ENCODE measurements at places on chromosomes 2 and 18.

DNA sequence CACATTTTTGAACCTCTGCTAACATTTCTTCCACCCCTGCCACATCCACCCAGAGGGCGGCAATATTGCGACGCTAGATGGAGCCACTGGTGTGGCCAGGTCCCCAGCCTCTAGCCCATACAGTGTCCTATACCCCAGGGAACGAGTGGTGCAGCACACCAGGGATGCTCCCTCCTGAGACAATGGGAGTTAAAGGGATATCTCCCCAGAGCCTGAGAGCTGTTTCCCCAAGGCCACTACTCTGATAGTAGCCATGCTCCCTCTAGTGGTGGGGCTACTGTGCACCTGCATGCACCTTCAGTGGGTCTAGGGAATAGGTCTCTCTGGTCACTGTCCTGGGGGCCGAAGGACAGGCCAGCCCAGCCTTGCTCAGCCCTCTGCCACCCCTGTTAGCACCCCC lies 336.4 kb upstream of the FSHR start:
- no peak for DNase-seq

GRCh38 chr18:61569176-61569892 lies 236.1 kb downstream of the CDH20 start:
- DNase-seq: peak; percentile 72

DNA sequence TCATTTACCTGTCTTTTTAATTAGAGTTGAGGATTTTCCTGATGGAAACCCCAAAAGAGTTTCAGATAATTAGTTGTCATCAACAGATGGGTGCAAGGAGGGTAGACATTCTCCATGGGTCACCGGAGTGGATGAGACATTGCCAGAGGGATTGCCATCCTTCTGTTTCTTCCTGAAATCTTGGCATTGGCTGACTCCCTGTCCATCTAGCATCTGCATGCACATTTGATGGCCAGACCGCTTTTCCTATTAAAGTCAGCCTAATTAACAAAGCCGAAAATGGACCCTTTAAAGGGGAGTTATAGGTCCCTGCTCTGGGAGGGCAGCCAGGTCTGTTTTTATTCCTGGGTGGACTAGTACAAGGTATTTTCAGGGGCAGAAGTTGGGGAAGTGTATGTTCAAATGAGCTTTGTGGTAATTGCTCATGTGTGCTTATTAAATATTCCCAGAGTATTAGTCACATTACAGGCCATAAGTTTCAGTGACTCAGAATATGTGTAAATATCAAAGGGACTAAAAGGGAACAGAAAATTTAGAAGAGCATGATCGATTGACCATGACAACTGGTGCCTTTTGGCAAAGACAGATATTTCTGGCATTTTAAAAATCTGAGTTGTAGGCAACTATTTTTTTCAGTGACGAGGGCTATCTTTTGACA lies 209.8 kb downstream of the PHLPP1 start:
- no peak for DNase-seq

DNA sequence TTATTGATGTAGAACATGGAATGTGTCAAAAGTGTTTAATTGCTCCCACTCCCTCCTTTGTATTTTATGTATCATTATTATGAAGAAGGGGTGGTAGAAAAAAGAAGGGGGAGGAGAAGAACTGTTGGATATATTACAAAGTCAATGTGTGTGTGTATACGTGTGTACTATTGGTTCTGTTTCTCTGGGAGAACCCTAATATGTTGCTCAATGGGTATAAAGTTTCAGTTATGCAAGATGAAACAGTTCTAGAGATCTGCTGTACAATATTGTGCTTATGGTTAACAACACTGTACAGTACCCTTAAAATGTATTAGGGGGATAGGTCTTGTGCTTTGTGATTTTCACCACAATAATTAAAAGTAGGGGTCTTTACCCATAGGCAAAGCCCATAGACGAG lies 58.1 kb upstream of the ZC3H15 start:
- DNase-seq: no peak

GRCh38 chr2:241358470-241358869 lies 2.4 kb downstream of the FARP2 start:
- DNase-seq: no peak

DNA sequence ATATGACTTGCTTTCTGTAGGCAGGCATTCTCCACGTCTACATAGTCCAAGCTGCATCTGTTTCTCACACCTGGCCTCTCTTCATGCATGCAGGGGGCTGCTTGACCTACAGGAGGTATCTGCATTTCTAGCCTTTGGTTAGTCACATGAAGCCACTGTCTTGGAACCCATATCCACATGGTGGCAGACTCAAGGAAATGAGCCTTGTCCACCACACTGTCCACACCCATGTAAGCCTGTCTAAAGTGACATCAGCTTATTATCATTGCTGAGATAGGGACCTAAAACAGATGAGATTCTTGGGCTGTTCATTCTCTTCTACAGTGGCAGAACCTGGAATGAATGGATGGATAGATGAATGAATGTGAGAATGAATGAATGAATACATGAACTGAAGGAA lies 160.4 kb downstream of the DOCK10 start:
- DNase-seq: no peak

- no peak for DNase-seq
Observed at GRCh38 chr2:33475224-33476130, 972 bp upstream of the RASGRP3 start.

GRCh38 chr2:97766567-97766966 lies 53.2 kb downstream of the ZAP70 start:
- DNase-seq: no peak

DNA sequence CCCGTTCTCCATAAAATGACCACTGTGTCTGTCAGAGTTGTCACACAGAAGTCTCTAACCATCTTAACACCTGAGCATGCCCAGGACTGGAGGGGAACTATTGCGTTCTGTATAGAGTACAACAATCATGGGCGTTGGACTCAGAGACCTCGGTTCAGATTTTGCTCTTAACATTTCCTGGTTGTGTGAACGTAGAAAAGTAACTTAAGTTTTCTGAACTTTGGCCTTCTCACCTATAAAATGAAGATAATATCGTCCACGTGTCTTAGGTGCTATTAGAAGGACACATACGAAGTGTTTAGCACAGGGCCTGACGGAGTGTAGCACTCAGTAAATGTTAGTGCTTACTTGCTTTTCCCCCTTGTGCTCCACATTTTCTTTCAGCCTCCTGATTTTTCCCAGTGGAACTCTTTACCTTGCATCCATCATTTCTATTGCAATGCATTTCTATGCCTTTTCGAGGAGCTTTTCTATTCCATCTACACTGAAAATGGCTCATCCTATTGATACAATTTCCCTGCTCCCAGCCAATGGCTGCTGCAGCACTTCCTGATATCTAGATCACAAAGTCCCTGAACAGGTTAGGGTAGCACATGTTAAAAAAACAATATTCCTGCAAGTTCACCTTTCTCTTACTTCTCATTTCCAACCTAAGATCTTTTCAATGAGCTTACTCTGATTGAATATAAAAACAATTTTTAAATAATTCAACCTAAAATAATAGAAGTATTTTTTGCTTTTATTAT lies 22.7 kb downstream of the DPP10 start:
- no peak for DNase-seq

- DNase-seq: no peak
Observed at GRCh38 chr18:49716035-49716434, 97.3 kb downstream of the ACAA2 start.

DNA sequence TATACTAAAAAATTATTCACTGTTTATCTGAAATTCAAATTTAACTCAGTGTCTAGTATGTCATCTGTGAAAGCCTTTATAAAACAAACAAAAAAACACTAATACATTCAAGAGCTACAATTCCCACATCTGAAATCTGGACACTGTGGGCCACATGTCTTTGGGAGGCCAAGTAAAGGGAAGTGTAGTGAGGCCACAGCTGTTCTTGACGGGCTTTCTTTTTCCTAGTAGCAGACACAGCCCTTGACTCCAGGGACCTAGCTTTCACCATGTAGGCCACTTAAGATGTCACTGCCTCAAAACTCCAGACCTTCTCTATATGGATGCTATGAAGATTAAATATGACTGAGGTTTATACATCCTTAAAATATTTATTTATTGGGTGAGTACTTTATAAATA lies 91.1 kb downstream of the RBMS1 start:
- no peak for DNase-seq

DNA sequence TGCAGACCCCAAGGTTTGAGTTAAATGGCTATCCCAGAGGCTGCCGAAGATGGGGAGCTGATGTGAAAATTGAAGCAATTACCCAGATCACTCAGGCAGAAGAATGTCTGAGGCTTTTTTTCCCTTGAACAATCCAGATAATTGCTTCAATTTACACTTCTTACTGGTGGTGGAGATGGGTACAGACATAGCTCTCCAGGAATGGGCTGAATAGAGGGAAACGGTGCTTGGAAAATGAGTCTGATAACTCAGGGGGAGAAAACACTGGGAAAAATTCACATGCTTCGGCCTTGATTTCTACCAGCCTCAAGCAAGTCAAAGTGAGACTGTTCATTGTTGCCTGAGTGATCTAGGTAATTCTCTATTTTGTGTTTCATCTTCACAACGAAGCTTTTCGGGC lies 9.5 kb upstream of the KIF5C start:
- DNase-seq: no peak

DNA sequence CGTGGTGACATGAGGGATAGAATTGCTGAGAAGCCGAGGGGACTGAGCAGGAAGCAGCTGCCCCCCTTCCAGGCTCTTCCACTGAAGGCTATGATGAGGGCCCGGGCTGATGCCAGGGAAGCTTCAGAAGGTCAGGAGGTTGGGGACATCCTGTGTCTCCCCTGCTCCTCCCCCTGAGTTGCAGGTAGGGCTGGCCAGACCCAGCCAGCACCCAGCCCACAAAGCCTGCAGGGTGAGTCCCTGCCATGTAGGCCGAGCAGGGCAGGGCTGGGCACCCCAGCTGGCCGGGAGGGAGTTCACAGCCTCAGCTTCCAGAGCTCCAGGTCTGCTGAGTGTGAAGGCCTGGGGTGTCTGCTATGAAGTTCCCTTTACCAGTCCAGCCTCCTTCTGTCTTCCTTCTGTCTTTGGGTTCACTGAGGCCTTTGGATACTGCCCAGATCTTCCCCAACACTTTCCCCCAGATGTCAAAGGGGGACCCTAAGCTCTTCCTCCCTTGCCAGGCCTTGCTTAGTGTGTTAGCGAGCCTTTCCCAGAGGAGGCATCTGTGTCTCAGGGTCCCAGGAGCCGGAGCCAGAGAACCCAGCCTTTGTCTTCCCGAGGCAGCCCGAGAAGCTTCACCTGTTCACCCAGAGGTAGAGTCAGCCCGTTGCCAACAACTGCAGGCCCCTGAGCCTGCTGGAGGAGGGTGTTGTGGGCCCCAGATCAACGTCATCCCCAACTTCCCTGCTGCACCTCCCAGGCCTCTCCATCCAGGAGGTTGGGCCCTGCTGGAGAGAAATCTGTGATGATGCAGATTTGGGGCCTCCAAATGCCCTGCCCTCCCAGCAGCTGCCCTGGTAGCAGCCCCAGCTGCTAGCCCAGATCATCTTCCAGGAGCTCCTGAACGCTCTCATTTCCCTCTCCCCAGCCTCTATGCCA lies 3.6 kb upstream of the NCL start:
- DNase-seq: no peak

DNA sequence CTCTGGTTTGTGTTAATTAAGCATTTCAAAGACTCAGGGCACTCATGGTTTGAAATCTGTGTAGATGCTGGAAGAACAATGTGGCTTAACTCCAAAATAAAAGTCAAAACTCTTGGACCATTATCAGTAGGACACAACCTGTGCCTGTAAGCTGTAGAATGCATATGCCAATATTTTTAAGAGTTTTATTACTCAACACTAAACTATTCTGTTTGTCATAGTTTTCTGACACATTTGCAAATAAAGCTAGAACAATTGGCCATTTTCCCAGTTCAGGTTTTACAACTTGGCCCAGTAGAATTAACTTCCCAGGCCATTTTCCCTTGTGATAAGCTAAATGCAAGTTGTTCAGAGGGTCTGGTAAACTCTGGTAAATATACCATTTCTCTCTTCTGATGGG lies 713.1 kb downstream of the CBLN2 start:
- DNase-seq: no peak

GRCh38 chr18:51082571-51083267 lies 52.7 kb downstream of the SMAD4 start:
- DNase-seq: no peak

DNA sequence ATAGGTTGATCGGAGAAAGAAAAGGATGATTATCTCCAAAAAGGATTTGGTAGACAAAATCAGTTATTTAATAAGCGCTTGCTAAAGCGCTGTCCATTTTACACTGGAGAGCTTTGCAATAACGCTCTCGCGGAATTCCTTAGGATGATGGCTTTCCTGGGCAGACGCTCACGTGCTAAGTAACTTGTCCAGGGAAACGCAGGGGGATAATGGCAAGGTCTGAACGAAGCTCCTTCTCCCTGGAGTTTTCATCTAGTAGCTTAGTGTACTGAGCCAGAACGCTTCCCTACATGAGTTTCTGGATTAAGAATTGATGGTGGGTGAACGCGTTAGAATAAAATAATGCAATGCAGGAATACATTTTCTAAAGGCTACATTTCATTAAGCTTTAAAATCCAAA lies 739.5 kb upstream of the SALL3 start:
- DNase-seq: no peak
